Lower lobe of right lung (tissue), 2 donors: ENCODE measurements at places on chromosomes 12 and 14. TPM values are rescaled to one million over a fixed set of nuclear protein-coding genes. Genes with fewer than 3 reads are reported as not detected.

DNA sequence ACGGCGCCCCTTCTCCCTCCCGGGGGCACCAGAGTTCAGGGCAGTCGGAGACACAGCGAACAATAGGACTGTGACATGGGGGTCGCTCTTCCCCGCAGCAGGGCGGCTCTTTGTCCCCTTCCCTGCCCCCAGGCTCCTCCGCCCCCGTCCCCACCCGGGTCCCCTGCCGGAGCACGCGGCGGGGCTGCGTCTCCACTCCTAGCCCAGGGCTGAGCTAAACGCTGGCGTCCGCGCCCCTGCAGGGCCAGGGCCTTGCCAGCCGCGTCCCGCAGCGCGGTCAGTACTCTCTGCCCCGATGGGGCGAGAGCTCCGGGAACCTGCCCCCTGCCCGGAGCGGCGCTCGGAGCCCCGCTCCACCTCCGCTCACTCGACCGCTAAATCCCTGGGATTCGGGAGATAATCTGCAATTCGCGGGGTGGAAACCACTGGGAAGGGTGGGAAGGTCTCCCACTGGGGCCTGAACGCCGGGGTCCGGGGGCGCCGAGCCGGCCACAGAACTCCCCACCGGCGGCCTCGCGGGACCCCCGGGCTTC, 825 bp upstream of the CCDC85C start:
- no peak for DNase-seq
- peak overlapping the region; percentile 89 for H3K4me3 ChIP-seq
- no peaks in the 10 kb centered on the region for H3K36me3 ChIP-seq
- H3K27me3 ChIP-seq: peaks cover 6% of the 10 kb centered on the region
- peaks cover 45% of the 10 kb centered on the region for H3K4me1 ChIP-seq

Gene TAS2R7
- total RNA-seq: not detected

DNA sequence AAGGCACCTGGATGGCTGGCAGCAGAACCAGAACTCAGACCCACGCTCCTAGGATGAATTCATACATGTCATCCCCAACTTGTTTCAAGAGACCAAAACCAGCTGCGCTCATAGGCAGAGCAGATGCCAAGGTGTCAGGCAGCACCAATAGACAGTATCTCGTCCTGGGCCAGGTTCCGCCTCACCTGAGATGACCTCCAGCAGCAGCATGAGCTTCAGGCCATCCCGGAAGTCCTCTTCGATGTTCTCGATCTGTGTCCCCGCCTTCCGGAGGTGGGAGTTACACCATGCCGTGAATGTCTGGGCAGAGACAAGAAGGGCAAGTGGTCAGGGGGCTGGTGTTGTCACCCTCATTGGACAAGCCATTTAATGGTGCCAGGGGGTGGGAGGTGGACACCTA, 53.7 kb downstream of the ACTN1 start:
- H3K4me3 ChIP-seq: no peak overlapping the region
- H3K36me3 ChIP-seq: peaks cover 17% of the 10 kb centered on the region
- H3K27ac ChIP-seq: peak overlapping the region; percentile 18
- DNase-seq: no peak
- peaks cover 32% of the 10 kb centered on the region for H3K4me1 ChIP-seq

DNA sequence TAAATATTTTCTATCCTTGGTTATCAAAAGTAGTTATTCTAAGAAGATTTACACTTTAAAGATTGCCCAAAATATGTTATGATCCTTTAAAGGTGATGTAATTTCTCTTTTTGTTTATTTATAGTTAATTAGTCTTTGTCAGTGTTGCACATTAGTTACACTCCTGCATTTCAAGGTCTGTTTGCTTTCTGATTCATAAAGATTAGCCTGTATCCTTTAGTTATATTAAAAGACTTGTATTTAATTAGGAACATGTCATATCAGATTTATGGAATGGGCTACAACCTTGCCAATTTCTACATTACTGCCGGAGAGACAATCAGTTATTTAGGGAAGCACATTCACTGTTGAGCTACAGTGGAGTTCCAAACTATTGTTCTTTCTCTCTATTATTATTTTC, 3.5 kb downstream of the EPYC start:
- DNase-seq: no peak
- H3K4me1 ChIP-seq: no peaks in the 10 kb centered on the region
- H3K4me3 ChIP-seq: no peak overlapping the region
- H3K36me3 ChIP-seq: no peaks in the 10 kb centered on the region

Gene DCN
- 843 TPM for total RNA-seq

Gene IL31
- total RNA-seq: not detected

GRCh38 chr12:21561158-21561557, 35.1 kb downstream of the SPX start:
- no peak overlapping the region for H3K4me3 ChIP-seq
- H3K27ac ChIP-seq: no peak overlapping the region
- no peak for DNase-seq
- no peaks in the 10 kb centered on the region for H3K4me1 ChIP-seq

Gene MMP14
- total RNA-seq: 124 TPM

DNA sequence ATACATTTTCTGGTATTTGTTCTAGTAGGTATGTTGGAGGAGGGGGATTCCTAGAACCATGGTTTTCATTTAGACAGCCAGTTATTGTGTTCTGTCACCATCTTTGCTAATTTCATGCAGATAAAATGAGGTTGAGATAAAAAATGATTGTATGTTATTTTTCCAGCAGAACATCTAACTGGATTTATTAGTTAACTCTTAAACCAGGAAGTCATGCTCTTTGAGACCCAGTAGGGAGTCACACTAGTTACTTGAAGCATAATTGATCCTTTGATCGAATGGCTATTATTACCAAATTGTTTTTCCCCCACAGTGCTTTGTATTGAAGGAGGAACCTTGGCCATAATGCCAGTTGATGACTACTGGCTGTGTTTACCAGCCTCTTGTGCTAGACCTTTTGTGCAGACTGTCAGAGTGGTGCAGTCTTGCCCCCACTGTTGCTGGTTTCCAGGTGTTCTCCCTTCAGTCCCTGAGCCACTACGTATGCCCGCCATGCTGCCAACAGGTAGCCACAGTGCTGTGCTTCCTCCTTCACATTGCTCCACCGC, 6.0 kb downstream of the EID3 start:
- no peak for DNase-seq
- H3K27ac ChIP-seq: no peak overlapping the region
- H3K36me3 ChIP-seq: peaks cover 44% of the 10 kb centered on the region
- H3K4me3 ChIP-seq: no peak overlapping the region
- H3K27me3 ChIP-seq: no peaks in the 10 kb centered on the region
- peaks cover 40% of the 10 kb centered on the region for H3K4me1 ChIP-seq

- H3K4me3 ChIP-seq: no peak overlapping the region
- peaks cover 8% of the 10 kb centered on the region for H3K27me3 ChIP-seq
- H3K27ac ChIP-seq: no peak overlapping the region
- H3K36me3 ChIP-seq: no peaks in the 10 kb centered on the region
- H3K4me1 ChIP-seq: peaks cover 13% of the 10 kb centered on the region
Observed at GRCh38 chr14:101623685-101624444, 62.6 kb downstream of the DIO3 start.

- peaks cover 71% of the 10 kb centered on the region for H3K4me1 ChIP-seq
- no peak overlapping the region for H3K4me3 ChIP-seq
- peak overlapping the region; percentile 79 for H3K27ac ChIP-seq
- no peaks in the 10 kb centered on the region for H3K27me3 ChIP-seq
- no peak for DNase-seq
- H3K36me3 ChIP-seq: no peaks in the 10 kb centered on the region
Observed at GRCh38 chr12:122096014-122096413, 17.5 kb downstream of the MLXIP start.

Gene TAS2R9
- total RNA-seq: not detected

DNA sequence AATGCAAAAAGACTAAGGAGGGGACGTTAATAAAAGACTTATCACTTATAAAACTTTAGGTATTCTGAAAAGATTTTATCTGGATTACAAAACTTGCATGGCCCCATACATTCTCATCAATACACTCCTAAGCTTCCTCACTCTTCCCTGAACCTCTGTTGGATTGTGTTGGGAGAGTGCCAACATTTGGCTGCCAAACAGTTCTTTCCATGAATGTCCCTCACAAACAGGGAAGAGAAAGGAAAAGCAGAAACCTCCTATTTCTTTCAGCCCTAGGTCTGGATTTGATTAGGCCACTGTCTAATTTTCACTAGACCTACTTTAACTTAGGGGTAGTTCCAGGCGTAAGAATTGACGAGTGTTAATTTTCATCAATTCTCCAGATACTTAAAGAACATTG, 11.7 kb downstream of the PTHLH start:
- no peak overlapping the region for H3K27ac ChIP-seq
- no peak for DNase-seq
- no peaks in the 10 kb centered on the region for H3K4me1 ChIP-seq
- peaks cover 1% of the 10 kb centered on the region for H3K27me3 ChIP-seq

Gene FAM181A
- total RNA-seq: 6.4 TPM

- H3K27ac ChIP-seq: peak overlapping the region; percentile 80
- no peaks in the 10 kb centered on the region for H3K27me3 ChIP-seq
- peaks cover 64% of the 10 kb centered on the region for H3K4me1 ChIP-seq
- peak; percentile 83 for DNase-seq
Observed at GRCh38 chr14:76772300-76773187, 11.3 kb downstream of the VASH1 start.

GRCh38 chr14:61514927-61515326, 180.4 kb upstream of the HIF1A start:
- H3K27ac ChIP-seq: no peak overlapping the region
- no peak overlapping the region for H3K4me3 ChIP-seq
- H3K27me3 ChIP-seq: no peaks in the 10 kb centered on the region
- no peak for DNase-seq
- H3K36me3 ChIP-seq: peaks cover 5% of the 10 kb centered on the region
- peaks cover 69% of the 10 kb centered on the region for H3K4me1 ChIP-seq
